ENCODE measurements at places on chromosomes 7 and 10.

GRCh38 chr7:15543256-15543655, 18.6 kb downstream of the AGMO start:
- H3K36me3 ChIP-seq = no peaks in the 10 kb centered on the region
- no peak for DNase-seq
- H3K4me3 ChIP-seq = no peak overlapping the region
- H3K27me3 ChIP-seq = no peaks in the 10 kb centered on the region
- H3K4me1 ChIP-seq = no peaks in the 10 kb centered on the region
- H3K27ac ChIP-seq = no peak overlapping the region

DNA sequence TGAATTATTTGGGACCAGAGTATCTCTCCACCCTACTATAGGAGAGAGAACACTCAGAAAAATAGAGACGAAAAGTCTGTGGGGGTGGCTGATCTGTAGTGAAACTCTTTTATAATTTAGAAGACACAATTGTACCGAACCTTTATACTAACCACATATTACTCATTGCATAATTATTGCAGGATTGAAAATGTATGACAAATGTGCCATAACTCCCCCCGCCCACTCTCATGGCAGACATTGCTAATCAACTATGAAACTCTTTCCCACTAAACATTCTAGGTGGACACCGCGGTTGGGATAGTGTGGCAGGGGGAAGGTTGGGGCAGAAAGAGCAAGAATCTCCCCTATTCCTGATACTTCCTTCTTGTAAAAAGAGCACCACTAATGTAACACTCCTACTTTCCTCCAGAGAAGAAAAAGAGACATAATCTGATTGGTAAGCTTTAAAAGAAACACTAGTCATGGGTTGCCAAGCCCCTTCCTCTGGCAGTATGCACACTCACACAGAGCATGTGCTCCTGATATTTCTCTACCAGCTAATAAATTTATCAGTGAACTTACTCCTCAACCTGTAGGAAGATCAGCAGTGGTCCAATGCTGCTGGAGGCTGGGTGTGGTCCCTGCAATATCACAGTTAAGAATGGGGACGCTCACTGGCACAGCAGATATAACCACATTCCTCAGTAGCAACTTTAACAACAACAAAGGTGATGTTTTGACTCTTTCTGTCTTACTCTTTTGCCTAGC, 18.7 kb upstream of the ARID5B start:
- no peak overlapping the region for H3K4me3 ChIP-seq
- DNase-seq = no peak
- no peak overlapping the region for H3K27ac ChIP-seq
- no peaks in the 10 kb centered on the region for H3K36me3 ChIP-seq
- no peaks in the 10 kb centered on the region for H3K27me3 ChIP-seq
- H3K4me1 ChIP-seq = no peaks in the 10 kb centered on the region

- H3K27me3 ChIP-seq = peaks cover 31% of the 10 kb centered on the region
- H3K4me3 ChIP-seq = no peak overlapping the region
- no peak for DNase-seq
- peaks cover 8% of the 10 kb centered on the region for H3K4me1 ChIP-seq
- H3K36me3 ChIP-seq = no peaks in the 10 kb centered on the region
Measured at GRCh38 chr10:13890233-13891127, 303.7 kb downstream of the PRPF18 start.

GRCh38 chr10:88115407-88115806, 252.0 kb downstream of the PTEN start:
- H3K4me3 ChIP-seq = no peak overlapping the region
- H3K4me1 ChIP-seq = no peaks in the 10 kb centered on the region
- no peaks in the 10 kb centered on the region for H3K36me3 ChIP-seq
- H3K27me3 ChIP-seq = no peaks in the 10 kb centered on the region

GRCh38 chr7:122791959-122792545, 89.3 kb upstream of the RNF148 start:
- no peak overlapping the region for H3K4me3 ChIP-seq
- no peak overlapping the region for H3K27ac ChIP-seq
- H3K36me3 ChIP-seq = no peaks in the 10 kb centered on the region
- DNase-seq = no peak
